NCI-H1930 (cell line): ENCODE measurements at places on chromosomes 4 and X.

GRCh38 chr4:165715989-165716388 is 157.0 kb upstream of the TLL1 start:
- DNase-seq, result no peak

DNA sequence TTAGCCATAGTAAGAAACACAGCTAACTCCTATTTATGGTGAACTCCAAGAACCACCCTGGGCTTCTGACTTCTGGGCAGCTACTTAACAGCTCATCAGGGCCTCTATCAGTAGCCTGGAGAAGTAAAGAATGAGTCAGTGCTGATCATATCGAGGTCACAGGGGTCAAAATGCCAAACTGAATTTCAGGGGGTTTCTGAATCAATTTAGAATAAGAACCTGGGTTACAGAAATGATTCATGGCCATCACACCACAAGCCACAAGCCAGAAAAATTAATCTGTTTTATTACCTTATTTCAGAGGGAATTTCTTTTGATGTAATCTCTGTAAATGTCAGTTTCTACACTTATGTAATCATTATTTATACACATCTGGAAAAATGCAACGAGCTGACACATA is 64.4 kb downstream of the CHST7 start:
- no peak for DNase-seq

DNA sequence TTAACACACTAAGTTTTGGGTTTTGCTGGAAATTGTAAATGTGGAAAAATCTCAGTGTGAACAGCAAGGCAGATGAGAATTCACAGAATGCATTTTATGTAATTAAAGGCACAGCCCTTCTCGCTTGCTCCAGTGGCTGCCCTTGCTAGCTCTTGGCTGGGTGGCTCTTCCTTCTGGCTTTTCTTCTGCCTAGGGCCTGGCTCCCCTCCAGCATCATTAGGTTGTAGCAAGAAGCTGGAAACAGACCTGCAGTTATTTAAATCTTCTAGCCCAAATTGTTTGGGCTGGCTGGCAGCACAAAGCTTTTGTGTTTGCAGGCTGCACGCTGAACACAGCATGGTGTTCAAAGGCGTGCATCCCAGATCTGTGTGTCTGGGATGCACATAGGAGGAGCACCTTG is 56.5 kb downstream of the LIMCH1 start:
- DNase-seq, result no peak

GRCh38 chrX:11941571-11941970 is 183.5 kb downstream of the MSL3 start:
- DNase-seq, result no peak

DNA sequence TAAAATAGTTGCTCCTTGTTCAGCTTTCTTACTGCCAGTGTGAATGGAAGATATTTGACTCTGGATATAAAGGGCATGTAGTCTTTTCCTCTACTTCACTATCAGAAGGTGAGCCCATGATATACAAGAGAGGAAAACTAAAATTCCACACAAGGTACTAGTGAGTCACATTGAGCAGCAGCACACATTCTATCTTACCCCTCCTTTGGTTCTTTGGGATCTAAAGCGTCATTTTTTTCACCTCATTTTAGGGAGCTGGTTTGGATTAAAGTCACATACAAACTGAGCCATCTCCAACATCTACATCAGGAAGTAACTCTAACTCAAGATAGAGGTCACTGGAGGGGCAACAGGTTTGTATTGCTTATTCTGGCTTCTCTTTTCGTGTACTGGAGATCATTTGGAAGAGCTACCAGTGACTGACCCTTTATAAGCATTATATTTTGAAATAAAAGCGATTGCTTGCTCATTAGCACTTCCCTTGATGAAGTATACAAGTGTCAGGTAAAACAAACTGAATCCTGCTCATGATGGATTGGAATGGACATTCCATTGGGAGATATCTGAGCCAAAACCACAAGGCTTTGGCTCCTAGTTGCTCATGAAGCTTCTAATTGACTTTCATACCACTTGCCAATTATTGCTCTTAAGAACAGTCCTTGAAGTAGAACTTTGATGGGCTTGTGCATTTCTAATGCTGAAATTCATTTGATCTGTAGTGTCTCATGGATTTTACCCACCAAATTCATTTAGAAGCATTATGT is 124.1 kb downstream of the SPCS3 start:
- no peak for DNase-seq

- no peak for DNase-seq
Measured at GRCh38 chrX:137236837-137237236, 203.0 kb upstream of the GPR101 start.

DNA sequence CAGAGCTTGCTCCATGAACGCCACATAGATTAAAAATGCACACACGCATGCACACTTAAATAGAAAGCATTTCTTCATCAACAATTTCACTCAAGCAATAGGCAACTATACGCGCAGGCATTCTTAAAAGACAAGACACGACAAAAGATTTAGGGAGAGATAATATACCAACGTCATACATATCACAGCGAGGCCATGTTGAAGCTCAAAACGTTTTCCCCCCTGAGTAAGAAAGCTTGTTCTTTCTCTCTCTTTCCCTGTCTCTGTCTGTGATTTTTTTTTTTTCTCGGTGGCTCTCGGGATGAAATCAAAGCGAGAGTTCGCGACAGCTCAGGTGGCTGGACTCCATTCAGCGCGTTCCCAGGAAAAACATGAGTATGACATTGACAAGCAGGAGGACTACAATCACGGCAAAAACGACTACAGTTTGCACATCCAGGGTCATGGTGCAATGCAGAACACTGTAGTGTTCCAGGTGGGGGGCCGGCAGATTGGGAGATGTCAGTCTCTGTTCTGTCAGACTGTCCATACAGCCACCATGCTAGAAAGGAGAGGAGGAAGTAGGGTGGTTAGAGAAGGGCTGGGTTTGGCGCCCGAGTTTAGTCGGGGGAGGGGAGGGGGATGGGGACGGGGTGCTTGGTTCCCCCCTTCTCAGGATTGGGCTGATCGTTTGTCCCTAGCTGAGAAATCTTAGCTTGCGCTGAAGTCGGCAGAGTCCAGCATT is 30.7 kb downstream of the ARHGEF9 start:
- no peak for DNase-seq

DNA sequence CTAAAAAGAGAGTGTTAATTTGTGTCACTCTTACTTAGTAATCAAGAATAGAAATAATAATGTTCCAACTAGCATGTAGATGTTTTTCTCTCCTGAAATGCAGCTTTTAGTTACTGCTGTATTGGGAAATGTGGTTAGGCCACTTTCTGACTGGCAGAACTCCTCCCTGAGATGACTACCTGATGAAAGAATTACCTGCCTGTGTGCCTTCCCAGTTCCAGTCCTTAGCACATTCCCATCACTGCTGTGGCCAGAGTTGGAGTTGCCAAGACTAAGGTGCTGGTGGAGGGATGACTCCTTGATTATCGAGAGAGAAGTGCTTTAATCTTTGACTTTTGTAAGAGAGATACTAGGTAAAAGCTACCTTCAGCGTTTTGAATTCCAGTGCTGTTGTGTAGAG is 9.5 kb downstream of the GAB1 start:
- no peak for DNase-seq

DNA sequence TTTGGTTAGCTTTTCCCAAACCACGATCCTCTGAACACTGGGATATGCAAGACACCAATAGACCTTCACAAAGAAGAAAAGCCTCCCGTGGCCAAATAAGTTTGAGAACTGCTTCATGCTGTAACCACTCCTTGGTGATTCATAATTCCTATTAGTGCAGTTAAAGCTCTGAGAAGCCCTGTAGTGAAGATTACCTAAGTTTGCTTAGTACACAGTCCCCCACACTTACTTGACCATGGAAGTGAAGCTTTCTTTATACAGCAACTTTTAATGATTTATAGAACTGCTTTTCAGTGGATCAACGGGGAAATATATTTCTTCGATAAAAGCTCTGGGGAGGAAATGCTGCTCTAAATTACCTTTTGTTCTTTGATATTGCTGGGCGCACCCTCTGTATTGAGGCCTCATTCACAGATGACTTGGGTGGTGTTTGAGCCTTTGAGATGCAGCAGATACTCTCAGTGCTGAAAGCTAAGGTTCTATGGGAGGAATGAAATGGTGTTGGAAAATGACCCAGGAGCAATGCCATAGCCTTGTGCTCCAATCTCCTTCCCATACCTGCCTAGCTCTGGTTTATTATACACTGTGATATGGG is 67.4 kb downstream of the CBLL2 start:
- no peak for DNase-seq

- no peak for DNase-seq
Measured at GRCh38 chr4:141179474-141180373, 41.0 kb upstream of the ZNF330 start.

- DNase-seq, result no peak
Measured at GRCh38 chrX:138756234-138756633, 44.7 kb upstream of the FGF13 start.

DNA sequence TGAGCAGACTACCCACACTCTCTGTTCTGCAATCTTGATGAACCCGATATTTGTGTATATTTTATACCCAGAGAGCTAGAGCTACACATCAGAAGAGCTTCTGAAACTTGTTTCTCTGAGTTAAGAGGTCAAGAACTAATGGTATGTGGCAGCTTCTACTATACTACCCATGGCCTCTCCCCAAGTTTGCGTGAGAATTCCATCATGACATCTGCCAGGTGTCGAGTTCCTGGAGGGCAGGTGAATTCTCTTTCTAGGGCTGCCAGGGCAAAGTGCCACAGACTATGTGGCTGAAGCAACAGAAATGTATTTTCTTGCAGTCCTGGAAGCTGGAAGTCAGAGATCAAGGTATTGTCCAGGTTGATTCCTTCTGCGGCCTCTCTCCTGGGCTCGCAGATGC is 4.4 kb downstream of the SORCS2 start:
- DNase-seq, result no peak

DNA sequence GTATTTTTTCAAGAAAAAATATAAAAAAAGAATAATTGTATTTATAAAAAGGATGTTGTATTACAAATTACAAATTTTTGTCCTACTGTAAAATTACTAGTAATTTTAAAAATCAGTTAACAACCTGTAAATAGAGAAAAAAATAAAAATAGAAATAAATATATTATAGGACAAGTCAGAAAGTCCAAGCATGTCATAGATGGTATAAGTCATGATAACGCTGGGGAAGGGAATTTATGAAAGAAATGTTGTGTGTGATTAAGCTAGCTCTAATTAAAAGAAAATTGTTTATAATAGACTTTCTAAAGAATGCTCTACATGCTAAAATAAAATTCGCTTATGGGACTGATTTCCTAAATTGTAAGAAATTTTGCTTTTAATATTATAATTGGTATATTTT is 2329.9 kb downstream of the ARAP2 start:
- no peak for DNase-seq

DNA sequence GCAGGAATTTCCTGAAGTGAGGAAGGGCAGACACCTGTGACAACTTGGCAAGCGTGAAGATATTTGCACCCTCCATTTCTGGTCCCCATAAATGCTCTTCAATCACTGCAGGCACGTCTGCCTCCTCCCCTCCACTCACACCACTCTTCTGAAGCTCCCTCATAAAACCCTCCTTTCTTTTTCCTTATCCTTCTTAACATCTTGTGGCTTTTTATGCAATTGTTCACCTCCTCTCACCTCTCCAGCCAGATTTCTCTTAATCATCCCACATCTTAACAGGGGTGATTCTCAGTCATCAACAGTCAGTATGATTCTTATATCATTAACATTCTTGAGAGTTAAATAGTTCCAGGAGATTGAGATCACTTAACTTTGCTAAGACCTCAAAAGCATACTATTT is 277.4 kb downstream of the SPRY1 start:
- DNase-seq, result no peak

GRCh38 chrX:31213941-31214340 is 142.1 kb upstream of the FTHL17 start:
- no peak for DNase-seq

DNA sequence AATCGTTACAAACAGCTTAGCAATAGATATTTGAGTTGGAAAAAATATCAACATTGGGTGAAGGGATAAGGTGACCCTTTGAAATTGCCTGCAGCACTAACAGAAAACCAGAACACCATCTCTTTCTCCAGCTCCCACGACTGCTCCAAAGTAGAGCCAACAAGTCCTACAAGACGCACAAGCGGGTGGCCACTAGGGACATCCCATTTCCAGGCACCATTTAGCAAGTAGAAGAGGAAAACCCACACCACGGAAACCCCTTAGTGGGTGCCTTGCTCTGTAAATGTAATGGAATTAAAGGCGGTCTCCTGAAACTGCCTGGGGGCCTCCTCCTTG is 1.9 kb downstream of the ARHGAP6 start:
- DNase-seq, result no peak

DNA sequence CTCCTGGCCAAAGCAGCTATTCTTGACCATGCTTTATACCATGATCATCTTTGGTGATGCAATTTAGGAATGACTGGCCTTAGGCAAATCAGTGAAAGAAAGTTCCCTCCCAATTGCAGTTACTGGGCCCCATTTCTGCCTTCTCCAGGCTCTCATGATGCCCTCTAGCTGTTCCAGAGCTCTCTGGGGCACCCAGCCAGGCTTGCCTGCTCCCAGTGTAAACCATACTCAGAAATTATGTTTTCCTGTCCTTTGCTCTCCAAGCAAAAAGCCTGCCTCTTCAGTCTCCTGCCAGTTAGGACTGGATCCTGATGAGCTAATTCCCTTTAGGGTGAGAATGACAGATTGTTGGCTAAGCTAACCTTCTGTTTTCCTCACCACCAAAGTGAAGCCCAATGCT is 85.3 kb upstream of the RBPJ start:
- DNase-seq, result no peak

DNA sequence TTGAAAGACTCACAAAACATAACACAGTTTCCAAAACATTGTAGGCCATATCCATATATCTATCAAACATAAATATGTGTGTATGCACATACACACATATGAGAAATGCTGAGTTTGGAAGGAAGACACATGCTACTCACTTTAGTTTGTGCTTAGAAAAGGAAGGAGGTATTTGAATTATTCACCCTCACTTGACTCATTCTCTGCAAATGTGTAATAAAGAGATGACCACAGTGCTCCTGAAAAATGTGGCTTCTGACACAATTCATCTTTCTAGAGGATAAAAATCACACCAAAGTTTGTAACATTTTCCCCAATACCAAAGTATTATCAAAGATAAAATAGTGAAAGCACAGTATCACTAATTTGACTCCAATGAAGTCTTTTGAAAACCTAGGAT is 950.1 kb downstream of the FAT4 start:
- DNase-seq, result no peak

DNA sequence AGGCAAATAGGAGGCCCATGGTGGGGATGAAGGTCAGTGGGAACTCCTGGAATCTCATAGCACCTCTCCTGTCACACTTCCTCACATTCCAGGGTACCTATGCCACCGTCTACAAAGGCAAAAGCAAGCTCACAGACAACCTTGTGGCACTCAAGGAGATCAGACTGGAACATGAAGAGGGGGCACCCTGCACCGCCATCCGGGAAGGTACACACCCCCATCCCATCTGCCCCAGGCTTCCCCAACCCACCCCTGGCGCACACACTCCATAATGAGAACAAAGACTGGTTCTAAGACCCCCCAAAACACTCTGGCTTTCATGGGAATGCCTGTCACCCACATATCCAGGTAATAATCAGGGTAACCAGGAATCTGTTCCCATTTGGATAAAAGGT is 6.4 kb downstream of the CDK16 start:
- no peak for DNase-seq

DNA sequence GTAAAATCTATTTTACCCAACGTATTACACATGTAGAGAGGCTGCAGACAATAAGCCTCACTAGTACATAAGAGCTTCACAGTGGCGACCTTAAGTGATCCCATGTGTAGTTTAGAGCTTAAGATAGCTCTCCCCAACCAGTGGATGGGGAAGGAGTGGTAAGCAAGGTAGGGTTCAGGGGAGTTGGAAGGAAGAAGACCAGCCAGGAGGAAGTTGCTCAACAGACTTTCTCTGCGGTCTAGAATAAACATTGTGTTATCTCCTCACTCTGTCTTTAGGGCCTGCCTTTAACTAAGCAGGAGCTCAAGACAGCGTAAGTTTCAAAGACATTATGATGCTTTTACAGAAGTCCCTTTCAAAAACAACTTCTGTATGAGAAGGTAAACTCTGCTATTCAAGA is 16.8 kb downstream of the MEPE start:
- DNase-seq, result no peak
